Nucleus accumbens (tissue), 56 donors: ENCODE measurements at places on chromosomes 1 and 21.

GRCh38 chr1:178412400-178412770 is 84.4 kb downstream of the CLEC20A start:
- DNase-seq, result no peak

GRCh38 chr1:40256401-40257084 is 1.5 kb upstream of the ZMPSTE24 start:
- no peak for DNase-seq

- DNase-seq, result no peak
These were observed 302.0 kb upstream of the ADGRL2 start for GRCh38 chr1:81498471-81499462.

- no peak for DNase-seq
These were observed 11.9 kb upstream of the KPRP start for GRCh38 chr1:152745765-152746444.

DNA sequence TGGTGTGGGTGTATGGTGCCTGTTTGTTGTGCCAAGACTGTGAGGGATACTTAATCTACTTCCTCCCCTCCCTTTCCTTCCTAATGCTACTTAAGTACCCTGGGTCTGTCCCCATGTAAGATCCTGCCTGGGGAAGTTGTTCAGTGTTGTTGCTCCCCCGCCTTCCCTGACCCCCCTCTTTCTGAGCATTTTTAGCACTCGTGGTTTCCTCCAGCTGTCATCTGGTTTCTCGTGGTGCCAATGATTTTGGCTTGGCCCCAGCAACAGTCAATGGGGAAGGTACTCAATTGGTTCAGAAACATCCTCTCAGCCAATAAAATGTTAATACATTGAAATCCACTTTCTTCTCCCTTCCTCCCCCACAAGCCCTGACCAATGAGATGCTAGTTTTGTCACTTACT is 8.0 kb upstream of the B4GALT3 start:
- DNase-seq, result no peak

DNA sequence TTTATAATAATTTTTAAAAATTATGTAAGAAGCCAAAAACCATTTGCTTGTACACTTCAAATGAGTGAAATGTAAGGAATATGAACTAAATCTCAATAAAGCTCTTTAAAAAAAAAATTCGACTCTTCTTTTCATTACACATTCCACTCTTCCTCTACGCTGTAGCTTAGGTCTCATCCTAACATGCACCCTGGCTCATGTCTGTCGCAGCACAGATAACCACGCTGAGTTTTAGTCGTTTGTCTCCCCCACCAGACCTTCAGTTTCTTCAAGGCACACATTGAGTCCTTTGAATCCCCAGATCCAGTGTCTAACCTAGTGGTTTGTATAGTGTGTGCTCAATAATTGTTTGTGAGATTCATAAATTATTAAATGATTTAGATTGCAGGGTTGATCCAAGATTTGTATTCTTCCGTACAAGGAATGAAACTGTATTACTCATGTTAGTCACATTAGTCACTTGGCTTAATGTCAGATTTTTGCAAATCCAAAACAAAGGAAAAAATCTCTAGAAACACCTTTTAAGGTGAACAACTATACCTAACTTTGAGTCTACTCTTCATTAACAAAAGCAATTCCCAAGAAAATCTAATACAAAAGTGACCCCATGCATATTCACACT is 57.3 kb downstream of the SLC25A24 start:
- no peak for DNase-seq

GRCh38 chr1:169809370-169810095 is 14.8 kb upstream of the METTL18 start:
- DNase-seq, result no peak

DNA sequence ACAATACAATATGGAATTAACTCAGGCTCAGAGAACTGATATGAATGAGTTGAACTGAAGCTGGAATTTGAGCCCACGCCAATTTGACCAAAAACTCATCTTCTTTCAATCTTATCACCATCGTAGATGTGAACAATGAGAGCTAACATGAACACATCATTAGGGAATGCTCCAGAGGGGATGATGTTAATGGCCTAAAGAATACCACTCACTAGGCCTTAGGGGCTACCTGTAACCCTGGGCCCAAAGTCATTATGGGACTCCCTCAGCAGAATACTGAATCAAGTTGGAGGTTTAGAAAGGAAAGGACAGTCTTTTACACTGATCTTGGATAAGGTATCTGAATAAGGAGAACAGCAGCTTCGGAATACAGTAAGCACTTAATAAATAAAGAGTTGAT is 73.6 kb downstream of the C1orf94 start:
- DNase-seq, result no peak

DNA sequence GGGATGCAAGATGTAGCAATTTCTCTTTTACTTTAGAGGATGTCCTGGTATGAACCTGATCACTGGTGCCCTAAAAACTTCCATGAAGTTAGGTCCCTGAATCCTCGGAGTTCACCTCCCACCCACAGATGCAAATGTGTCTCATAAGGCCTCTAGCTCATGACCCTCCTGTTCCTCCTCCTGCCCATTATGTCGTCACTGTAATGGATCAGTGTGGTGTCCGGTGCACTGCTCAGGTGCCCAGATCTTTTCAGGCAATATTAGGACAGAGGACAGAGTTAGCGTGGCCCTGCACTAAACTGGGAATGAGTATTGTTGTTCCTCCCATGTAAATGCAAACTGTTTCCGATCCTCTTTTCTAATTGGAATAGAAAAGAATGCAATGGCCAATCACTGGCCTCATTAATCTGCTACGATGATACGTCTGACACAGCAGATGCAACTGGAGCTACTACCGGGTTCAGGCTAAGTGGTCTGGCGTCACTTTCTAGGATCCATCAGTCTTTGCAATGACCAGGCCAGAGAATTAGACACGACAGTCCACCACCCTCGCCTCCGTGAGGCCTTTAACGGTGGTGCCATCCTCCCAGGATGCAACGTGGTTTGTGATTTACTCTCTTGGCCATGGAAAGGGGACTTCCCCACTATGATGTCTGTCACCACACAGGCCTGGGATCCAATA is 3.4 kb upstream of the COL6A2 start:
- DNase-seq, result no peak

GRCh38 chr1:235286667-235287066 is 41.3 kb downstream of the ARID4B start:
- no peak for DNase-seq

DNA sequence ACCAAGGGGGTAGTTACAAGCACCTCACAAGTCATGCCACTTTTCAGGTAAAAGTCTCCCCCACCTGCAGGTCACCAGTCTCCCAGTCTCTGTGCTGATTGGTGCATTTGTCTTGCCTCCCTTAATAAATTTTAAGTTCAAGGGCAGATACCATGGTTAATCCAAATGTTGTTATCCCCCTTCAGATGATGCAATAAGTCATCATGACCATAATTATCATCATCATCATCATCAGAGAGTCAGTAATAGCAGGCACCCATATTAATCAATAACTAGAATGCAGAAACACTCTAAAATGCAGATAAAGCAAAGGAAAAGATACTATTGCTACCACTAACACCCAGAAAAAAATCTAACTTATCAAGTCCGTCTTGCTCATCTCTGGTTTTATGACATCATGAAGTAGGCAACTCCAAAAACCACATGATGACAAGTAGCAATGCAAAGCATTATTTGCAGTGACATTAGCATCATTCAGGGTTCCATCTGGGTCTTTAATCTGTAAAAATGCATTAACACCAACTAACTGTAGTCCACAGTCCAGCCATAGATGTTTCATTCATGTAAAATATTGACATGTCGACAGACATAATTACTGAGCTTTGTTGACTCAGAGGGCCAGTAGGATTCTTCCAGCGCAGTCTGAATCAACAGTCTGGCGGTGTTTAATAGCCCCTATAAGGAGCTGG is 492.0 kb upstream of the RUNX1 start:
- no peak for DNase-seq

DNA sequence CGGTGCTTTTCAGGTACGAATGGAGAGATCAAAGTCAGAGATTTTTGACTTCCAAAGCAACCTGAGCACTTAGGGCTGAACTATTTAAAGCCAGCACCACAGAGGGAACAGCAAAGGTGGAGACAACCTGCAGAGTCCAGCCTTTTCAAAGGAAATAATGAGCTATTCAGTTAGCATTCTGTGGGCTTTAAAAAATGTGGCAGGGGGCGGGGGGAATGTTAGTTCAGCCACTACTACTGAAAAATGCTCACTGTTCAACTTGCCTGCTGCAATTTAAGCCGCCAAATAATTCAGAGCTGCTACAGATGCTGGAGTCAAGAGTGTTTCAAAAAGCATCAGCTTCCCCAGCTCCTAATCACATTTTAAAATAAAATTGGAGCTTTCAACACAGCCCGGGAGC is 473.3 kb upstream of the PLXNA2 start:
- DNase-seq, result no peak

- no peak for DNase-seq
These were observed 8.2 kb downstream of the SYT2 start for GRCh38 chr1:202702088-202702487.

DNA sequence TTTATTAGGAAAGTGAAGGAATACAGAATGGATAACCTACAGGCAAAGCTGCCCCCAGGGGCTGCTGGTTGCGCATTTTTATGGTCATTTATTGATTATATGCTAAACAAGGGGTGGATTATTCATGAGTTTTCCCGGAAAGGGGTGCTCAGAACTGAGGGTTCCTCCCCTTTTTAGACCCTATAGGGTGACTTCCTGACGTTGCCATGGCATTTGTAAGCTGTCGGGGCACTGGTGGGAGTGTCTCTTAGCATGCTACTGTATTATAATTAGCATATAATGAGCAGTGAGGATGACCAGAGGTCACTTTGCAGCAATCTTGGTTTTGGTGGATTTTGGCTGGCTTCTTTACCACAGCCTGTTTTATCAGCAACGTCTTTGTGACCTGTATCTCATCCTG is 5.9 kb upstream of the ASAP3 start:
- DNase-seq, result no peak

DNA sequence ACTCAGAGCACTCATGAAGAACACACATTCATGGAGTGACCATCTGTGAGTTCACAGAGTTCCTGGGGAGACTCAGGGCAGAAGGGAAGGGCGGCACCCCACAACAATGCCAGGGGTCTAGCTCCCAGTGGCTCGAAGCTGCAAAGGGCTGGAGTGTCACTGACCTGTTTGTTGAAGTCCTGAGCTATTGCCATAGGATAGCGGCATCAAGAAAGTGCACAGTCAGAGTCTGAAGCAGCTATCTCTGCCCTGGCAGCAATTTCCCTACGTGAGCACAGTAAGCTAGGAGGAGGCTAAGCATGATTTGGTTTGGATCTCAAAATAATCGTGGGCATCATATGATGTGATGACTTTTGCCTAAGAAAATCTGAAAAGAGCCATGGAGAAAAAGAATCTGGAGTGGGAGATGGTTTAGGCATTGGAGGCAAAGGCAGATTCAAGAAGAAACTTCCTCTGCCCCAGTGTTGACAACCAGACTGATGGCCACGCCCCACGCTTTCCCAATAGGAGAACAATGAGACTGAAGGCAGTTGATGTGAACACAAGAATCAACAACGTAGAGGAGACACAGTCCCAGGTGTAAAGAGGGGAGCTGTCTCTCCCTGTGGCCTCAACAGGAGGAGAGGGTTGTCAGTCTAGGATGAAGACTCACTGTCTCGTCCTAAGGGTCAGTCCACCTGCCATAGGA is 100.0 kb upstream of the SLC25A33 start:
- no peak for DNase-seq

DNA sequence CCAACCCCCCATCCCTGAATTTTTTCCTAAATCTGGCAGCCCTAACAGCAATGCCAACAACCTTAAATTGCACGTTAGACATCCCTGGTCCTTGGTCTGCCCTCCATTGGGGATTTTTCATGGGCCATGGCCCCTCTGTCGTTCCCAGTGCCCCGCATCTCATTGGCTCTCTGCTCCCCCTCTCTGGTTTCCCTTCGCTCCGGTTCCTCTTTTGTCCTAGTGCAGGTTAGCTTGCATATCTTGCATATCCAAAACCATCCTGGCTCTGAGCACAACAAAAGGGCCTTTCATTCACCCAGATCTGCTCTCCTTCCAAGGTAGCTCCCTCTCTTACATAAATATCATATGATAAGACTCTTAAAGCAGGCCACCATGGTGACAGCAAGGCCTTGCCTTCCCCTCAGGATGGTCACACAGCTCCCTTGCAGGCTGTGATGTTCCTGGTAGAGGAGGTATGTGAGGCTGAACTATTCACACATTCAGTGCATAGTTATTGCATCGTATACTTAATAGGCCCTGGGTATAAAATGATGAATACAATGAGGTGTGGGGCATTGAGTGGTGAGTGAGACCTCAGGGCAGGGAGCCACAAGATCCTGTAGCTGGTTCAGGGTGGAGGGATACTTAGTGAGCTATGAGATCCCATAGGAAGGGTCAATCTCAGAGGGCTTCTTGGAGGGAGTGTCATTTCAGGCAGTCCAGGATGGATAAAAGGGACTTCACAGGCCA is 45.2 kb downstream of the TENT5C start:
- DNase-seq, result no peak

- DNase-seq, result no peak
These were observed 612.8 kb downstream of the LMO4 start for GRCh38 chr1:87941337-87941946.

- DNase-seq, result no peak
These were observed 6.2 kb upstream of the ZNF670 start for GRCh38 chr1:247084771-247085170.

DNA sequence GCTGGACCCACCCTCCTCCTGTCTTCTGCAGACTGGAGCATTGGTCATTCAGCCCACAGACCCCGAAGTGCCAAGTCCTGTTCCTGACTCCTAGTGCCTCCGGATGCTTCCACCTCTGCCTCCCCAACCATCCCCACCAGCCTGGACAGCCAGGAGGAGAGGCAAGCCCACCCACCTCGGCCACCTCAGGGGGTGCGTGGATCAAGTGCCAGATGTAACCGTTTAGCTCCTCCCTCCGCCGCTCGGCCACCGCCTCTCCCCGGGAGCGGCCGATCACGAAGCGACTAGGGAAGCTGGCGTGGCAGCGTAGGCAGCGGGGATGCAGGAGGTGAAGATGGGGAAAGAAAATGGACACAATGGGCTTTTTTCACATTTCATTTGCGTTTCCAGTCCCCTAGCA is 18.1 kb upstream of the PPP1R15B start:
- DNase-seq, result no peak

DNA sequence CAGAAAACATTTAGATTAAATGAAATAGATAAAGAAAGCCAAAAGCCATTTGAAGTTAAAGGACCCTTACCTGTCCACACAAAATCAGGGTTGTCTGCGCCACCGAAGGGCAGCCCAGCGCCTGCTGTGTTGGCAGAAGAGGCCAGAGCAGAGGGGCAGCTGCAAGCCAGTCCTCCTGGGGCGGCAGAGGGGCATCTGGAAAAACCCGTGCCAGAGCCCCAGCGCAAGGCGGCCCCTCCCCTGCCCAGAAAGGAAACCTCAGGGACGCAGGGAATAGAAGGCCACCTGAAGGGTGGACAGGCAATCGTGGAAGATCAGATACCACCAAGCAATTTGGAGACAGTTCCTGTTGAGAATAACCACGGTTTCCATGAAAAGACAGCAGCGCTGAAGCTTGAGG is 10.7 kb downstream of the NDUFV3 start:
- DNase-seq, result no peak
